ENCODE measurements at places on chromosomes 12 and 14. TPM values are rescaled to one million over a fixed set of nuclear protein-coding genes. Genes with fewer than 3 reads are reported as not detected.

- DNase-seq: no peak
Observed at GRCh38 chr12:62684570-62685295, 218.1 kb downstream of the MON2 start.

GRCh38 chr12:120254809-120255208, 10.7 kb downstream of the PXN start:
- DNase-seq: no peak

PRR4 gene
- 7.1 TPM for total RNA-seq

HCAR3 gene
- total RNA-seq: 0.44 TPM

Data from PC-9 (cell line).